ENCODE measurements at places on chromosomes 4 and X.
A peak's percentile ranks its signal among the peaks of the same experiment; 100 is the strongest.

DNA sequence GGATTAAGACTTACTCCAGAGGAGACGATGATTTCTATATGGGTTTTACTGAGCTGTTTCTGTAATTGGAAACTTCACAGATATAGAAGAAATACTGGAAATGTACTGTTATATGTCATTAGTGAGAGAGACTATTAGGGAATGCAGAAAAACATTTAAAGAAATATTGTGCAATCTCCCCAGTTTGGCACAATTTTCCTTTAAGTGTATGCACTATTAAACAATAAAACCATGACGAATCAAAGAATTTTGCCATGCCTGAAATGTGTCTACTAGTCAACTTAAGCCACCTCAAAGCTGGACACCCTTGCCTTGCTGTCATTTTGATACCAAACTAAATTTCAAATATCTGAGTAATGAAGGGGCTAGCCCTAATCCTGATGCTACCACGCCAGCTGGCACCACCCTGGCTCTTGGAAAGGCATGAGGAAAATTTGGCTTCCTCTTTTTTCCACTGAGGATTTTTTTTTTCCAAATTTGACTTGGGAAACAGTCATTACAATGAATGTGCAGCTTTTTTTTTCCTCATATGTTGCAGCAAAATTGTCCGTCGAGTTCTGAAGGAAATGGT is 36.1 kb downstream of the MTTP start:
- DNase-seq = no peak

DNA sequence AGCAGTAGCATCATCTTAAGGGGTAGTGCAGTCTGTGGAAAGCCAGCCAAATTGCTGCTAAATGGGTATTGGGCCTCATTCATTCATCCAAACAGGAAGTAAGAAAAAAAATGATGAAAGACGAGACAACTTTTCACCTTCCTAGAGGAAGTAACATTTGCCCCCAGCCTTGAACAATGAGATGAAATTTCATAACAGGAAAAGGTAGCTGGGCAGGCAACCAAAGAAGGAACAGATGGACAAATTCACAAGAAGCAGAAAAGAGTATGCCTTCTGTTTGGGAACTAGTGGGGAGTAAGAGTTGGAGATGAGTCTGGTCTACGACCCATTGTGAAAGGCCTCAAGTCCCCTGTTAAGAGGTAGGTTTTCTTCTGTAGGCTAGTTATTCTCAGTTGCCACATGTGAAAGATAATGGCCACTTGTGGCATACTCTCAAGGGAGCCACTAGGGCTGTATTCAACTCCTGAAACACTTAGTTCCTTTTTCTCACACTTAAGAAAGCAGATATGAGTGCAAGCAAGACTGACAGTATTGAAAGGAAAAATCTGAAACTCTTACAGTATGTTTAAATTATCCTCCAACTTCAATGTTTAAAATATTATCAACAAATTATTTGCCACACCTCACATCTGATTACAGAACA is 190.4 kb downstream of the AR start:
- no peak for DNase-seq

- no peak for DNase-seq
Measured at GRCh38 chr4:2913168-2913567, 50.0 kb downstream of the NOP14 start.

DNA sequence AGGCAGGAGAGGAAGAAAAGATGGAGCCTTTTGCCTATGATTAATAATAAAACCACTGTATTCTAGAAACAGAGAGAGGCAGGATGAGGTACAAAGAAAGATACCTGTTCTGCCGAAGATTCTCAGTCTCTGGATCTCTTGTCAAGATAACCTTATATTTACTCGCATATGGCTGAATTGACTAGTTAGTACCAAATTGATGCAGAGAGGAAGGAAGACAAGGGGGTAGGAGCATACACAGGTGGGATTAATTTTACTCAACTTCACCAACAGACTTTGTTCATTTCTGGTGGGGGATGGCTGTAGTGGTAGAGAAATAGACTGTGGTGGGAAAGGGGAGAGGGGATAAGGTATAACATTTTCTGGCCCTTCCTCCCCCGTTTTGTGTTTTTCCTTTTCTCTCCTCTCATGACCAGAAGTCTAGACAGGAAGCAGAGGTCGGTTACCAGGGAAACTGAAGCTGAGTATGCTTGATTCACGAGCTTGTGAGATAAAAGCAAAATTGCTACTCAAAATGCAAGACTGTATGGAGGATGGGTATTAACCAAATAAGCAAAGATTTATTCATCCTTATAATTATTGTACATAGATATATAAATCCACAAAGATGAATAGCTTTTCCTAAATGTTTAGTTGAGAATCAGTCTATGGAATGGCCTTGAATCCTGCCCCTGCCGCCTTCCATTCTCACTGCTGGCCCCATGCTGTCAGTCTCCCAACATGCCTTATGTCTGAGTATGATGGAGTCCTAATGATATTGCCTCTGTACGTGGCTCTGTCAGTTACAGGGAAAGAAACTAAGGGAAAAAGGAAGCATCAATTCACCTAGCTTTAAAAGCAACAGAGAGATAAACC is 17.8 kb upstream of the PAGE2B start:
- DNase-seq = no peak

DNA sequence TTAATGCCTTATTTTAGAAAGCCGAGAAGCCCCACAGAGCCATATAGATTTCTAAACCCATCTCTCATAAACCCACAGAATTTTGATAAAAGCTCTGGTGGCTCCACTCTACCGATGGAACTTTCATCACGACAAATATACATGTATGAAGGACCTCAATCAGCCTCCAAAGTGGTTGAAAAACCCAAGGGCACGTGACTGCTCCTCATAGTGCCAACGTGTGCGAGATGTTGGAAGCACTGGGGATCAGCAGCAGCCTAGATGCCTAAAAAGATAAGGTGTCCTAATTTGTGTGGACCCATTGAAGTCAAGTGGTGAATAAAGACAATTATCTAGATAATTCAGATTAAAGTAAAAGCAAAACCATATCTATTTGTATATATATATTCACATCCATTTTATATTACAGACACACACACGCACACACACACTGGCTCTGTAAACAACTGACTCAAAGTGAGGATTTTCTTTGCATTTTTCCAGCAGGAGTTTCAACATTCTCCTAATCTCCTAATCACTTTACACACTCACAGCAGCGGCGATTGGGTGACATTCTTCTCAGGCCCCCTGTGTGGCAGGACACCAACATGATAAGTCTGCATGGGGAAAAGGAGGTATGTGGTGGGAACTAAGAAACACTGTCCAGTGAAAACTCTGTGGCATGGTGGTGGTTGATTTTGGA is 2.8 kb upstream of the PITX2 start:
- DNase-seq = no peak

DNA sequence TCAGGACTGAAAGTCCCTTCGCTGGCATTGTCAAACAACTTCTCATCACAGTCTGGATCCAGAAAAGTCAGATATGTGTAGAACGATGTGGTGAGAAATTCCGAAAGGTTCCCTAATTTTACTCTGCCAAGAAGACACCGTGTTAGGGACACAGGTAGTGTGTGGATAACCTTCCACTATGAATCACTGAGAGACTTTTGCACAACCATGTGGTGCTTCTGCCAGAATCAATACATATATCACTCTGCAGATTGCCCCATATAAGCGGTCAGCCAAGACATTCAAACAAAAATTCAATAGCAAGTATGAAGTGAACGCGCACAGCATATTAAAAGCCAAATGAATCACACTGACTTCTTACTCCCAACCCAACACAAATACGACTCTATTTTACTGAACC is 63.8 kb downstream of the PHKA2 start:
- DNase-seq = no peak

GRCh38 chr4:118059397-118059796 is 25.1 kb downstream of the NDST3 start:
- DNase-seq = no peak

- DNase-seq = no peak
Measured at GRCh38 chr4:84479663-84480062, 19.4 kb downstream of the NKX6-1 start.

DNA sequence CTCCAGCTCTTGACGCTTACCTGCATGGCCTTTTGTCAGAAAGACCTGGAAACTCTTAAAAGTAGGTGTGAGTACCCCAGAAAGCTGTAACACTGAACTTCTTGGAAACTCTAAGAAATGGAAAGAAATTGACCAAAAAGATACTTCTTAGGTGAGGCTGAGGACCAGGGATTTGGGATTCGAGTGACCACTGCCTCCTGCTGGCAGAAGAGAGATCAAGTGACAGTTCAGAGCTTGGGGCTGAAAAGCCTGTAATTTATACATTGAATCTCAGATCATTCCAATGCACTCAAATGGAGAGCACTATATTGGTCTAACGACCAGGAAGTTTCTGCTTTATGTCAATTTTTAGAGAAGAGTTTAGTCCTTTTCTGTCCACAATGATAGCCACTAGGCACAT is 204.6 kb downstream of the PDGFRA start:
- DNase-seq = no peak

GRCh38 chr4:110620691-110621327 is 2.1 kb downstream of the PITX2 start:
- no peak for DNase-seq

DNA sequence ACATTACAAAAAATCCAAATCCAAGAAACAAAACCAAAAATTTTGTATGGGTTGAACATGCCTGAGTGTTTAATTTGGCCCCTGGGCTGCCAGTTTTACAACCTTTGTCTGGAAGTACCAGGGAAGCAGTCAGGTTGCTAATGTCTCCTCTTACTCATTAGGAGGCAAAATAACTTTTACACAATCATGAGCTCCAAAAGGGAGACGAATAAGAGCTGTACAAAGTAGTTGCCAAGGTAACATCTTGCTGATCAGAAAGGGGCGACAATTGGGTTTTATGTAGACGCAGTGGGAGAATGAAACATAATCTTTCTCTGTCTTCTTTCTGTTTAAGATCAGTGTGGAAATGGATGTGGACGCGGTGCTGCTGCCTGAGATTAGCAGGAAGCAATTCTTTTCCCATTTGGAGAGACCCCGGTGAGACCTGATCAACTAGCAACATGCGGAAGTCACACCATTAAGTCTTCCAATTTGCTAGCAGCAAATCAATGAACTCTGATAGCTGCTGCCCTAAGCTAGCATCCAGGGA is 90.7 kb upstream of the IGFBP7 start:
- no peak for DNase-seq

GRCh38 chr4:36243355-36244256 is 708 bp downstream of the ARAP2 start:
- peak; percentile 32 for DNase-seq

DNA sequence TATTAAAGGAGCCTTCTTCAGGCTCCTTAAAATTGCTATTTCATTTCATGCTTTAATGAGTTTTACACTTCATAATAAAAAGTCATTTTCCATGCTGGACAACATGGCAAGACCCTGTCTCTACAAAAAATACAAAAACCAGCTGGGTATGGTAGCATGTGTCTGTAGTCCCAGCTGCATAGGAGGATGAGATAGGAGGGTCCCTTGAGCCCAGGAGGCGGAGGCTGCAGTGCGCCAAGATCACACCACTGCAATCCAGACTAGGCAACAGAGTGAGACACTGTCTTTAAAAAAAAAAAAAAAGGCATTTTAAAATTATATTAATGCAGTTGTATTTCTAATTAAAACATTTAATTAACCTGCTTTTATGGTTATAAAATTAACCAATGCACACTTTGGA is 49.2 kb downstream of the PDS5A start:
- no peak for DNase-seq

GRCh38 chr4:48178931-48179330 is 44.9 kb upstream of the TXK start:
- no peak for DNase-seq

GRCh38 chr4:37754410-37755185 is 68.4 kb upstream of the RELL1 start:
- DNase-seq = no peak

GRCh38 chr4:154626793-154627484 is 14.5 kb upstream of the FGG start:
- DNase-seq = peak; percentile 6

DNA sequence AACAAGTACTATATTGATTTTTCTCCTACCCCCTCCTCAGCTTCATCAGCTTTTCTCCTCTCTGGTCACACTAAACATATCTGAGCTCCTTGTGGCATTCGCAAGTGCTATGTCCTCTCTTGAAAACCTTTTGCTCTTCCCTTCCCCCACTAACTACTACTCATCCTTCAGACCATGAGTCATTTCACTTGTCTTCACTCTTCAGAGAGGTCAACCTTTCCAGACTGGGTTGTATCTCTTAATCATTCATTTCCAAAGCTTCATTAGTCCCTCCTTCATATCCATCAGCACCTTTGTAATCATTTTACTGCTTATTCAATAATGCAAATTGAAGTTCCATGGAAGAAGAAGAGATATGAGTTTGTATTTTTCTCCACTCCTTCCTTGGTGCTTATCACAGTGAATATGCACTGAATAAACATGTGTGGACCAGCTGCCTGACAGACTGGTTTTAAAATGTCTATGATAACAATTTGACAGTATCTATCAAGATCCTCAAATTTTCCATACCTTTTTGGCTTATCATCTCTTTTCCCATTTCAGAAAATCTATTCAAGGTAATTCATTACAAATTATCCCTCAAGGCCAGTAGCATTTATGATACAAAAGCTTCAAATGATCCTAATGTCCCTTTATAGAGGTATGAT is 28.4 kb downstream of the DDX60L start:
- DNase-seq = no peak

- DNase-seq = no peak
Measured at GRCh38 chr4:45120163-45120562, 393.8 kb upstream of the GNPDA2 start.

DNA sequence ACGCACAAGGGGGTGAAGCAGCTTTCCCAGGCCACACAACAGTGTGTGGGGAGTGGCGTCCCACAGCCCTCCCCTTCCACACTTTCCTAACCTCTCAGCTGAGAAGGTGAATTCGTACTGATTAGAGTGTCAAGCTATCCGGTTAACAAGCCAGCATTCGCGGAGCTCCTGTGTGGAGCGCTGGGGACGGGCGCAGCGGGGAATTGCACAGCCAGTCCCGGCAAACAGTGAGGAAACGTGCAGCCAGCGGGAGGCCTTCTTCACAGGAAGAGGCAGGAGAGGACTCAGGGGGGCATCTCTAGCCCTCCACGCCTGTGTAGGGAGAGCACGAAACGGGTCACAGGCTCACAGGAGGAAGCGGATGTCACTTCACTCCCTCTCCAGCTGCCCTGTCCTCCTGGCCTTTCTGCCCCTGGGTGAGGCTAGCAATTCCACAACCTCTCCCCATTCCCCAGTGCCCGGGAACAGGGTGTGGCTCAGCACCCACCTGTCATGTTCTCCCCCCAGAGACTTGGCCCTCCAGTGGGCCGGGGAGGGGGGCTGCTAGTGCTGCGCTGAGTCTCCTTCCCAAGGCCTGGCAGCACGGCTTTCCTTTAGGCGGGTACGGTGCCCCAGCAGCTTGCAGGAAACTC is 117.3 kb downstream of the CPZ start:
- no peak for DNase-seq

All from activated T-cell treated with anti-CD3 and anti-CD28 coated beads for 4 hours (primary cell).